Activated CD8-positive, alpha-beta T cell treated with anti-CD3 and anti-CD28 coated beads for 36 hours (primary cell): ENCODE measurements at places on chromosomes 4 and X. TPM values are rescaled to one million over a fixed set of nuclear protein-coding genes. Genes with fewer than 3 reads are reported as not detected.
A peak's percentile ranks its signal among the peaks of the same experiment; 100 is the strongest.

- H3K27me3 ChIP-seq, result no peaks in the 10 kb centered on the region
- H3K36me3 ChIP-seq, result no peaks in the 10 kb centered on the region
- H3K4me1 ChIP-seq, result no peaks in the 10 kb centered on the region
- no peak for DNase-seq
- no peak overlapping the region for H3K27ac ChIP-seq
Measured at GRCh38 chr4:47570816-47571215, 85.7 kb downstream of the ATP10D start.

- peak; percentile 77 for DNase-seq
- H3K36me3 ChIP-seq, result no peaks in the 10 kb centered on the region
- no peak overlapping the region for H3K27ac ChIP-seq
- no peak overlapping the region for H3K4me3 ChIP-seq
- peaks cover 7% of the 10 kb centered on the region for H3K27me3 ChIP-seq
Measured at GRCh38 chrX:103175944-103176753, 38.8 kb upstream of the BEX4 start.

PDK3 gene
- total RNA-seq, result 50.8 TPM

SOD3 gene
- not detected for total RNA-seq

TSPAN7 gene
- 0.74 TPM for total RNA-seq

TSPAN6 gene
- 0.36 TPM for total RNA-seq

GRCh38 chr4:112735474-112735951 lies 98.6 kb downstream of the LARP7 start:
- peaks cover 17% of the 10 kb centered on the region for H3K4me1 ChIP-seq
- peak overlapping the region; percentile 2 for H3K4me3 ChIP-seq
- peak overlapping the region; percentile 63 for H3K27ac ChIP-seq
- DNase-seq, result peak; percentile 42

DNA sequence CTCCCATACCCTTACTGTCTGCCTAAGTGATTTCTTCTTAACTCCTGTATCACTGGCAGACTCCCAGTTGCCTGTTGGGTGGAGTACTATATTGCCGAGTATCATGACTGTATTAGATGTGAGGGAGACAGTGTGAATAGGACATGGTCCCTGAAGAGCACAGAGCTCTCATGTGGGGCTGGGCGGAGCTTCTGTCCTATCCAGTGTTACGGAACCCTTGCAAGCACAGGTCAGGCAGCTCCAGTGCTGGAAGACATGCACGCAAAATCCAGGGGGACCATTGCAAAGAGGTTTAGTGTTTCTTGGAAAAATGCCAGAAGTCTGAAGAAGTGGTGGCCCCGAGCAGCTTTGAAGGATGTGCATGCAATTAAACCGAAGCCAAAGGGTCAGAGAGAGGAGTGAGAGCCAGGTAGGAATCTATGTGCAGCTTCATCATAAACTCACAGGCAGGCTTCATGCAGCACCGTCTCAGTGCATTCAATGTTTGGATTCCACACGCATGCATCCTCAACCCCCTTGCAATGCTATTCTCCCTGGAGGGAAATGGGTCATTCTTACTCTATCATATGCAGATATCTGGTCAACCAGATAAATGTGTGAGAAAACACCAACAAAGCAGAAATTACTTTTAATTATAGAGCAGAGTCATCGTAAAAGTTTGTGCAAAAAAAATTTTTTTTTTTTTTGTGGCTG lies 49.7 kb upstream of the DHRSX start:
- DNase-seq, result no peak
- no peak overlapping the region for H3K4me3 ChIP-seq
- peaks cover 8% of the 10 kb centered on the region for H3K27me3 ChIP-seq
- H3K36me3 ChIP-seq, result no peaks in the 10 kb centered on the region
- no peaks in the 10 kb centered on the region for H3K4me1 ChIP-seq

- H3K4me3 ChIP-seq, result peak overlapping the region; percentile 88
- H3K27me3 ChIP-seq, result no peaks in the 10 kb centered on the region
- DNase-seq, result no peak
- H3K36me3 ChIP-seq, result peaks cover 3% of the 10 kb centered on the region
- H3K4me1 ChIP-seq, result peaks cover 22% of the 10 kb centered on the region
- peak overlapping the region; percentile 89 for H3K27ac ChIP-seq
Measured at GRCh38 chrX:48509619-48510018, 827 bp downstream of the PORCN start.

SLC6A14 gene
- not detected for total RNA-seq

DNA sequence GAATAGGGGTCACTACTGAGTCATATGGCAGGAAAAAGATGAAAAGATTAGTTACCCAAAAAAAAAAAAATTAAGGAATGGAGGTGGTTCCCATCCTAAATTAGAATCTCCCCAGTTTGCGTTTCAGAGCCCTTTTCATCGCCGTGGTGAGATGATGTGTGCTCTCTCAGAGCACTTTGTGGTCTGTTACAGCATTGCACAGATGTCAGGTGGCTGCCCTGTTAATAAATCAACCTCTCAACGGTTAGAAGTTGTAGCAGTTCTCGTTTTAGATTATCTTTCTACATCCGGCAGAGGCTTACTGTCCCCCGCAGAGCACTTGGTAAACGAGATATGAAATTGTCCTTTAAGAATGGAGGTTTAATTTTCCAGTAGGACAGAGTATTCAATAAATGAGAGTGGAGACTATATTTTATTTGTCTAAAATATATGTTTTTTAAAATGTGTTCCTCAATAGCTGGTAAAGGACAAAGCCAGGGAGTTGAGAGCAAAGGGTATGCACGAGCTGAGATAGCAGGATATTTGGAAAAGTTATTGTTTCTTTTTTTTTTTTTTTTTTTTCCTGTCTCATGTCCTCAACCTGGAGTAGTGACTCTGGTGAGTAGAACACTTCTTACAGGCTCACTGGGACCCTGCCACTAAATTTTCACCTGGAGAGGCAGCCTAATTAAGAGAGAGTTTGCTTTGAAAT lies 26.9 kb downstream of the AFF1 start:
- peak overlapping the region; percentile 16 for H3K27ac ChIP-seq
- peaks cover 45% of the 10 kb centered on the region for H3K4me1 ChIP-seq
- DNase-seq, result peak; percentile 36
- peaks cover 13% of the 10 kb centered on the region for H3K36me3 ChIP-seq
- no peaks in the 10 kb centered on the region for H3K27me3 ChIP-seq

- no peaks in the 10 kb centered on the region for H3K36me3 ChIP-seq
- no peaks in the 10 kb centered on the region for H3K27me3 ChIP-seq
- H3K4me1 ChIP-seq, result no peaks in the 10 kb centered on the region
- no peak for DNase-seq
Measured at GRCh38 chr4:13821522-13821921, 194.0 kb upstream of the BOD1L1 start.

CCDC149 gene
- total RNA-seq, result not detected

GRCh38 chrX:24339911-24340310 lies 20.5 kb upstream of the SUPT20HL1 start:
- H3K27me3 ChIP-seq, result peaks cover 2% of the 10 kb centered on the region
- no peaks in the 10 kb centered on the region for H3K36me3 ChIP-seq
- no peak for DNase-seq
- H3K4me3 ChIP-seq, result no peak overlapping the region
